ENCODE measurements at places on chromosomes 5 and 9.

GRCh38 chr5:95256991-95257390, 27.9 kb downstream of the MCTP1 start:
- DNase-seq, result no peak

DNA sequence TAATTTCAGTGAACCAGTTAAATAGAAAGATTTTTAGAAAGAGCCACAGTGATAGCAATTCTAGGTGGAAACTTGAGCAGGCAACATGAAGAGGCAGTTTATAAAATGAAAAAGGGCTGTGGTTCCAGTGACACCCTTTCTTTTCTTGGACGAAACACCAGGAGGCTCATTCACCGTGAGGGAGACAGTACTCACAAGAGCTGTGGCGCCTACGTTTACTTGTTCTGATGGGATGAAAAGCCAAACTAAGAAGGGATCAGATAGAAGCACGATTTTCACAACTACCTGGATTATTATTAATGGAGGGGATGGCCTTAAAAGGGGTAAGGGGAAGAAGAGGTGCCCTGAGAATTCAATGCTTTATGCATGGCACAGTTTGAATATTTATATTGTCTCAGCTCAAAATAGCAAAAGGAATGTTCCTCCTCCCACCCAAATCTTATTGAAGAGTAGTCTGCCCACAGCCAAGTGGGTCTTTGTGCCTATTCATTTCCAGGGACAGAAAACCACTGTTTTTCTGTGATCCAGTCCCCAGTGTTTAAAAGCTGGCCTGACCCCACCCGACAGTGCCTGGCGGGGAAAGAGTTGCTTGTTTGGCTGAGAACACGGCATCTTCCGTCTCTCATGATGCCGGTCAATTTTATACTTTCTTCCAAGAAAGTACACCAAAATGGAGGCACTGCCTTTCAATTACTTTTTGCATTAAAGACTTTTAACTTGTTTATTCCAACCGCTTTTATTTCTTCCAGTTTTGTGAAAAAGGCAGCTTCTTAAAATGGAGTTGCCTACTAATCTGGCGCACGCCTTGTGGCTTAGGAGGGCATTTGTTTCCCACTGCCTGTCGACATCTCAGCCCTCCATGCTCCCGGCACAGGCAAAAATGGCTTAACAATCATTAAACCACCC, 51.9 kb downstream of the HABP4 start:
- no peak for DNase-seq

DNA sequence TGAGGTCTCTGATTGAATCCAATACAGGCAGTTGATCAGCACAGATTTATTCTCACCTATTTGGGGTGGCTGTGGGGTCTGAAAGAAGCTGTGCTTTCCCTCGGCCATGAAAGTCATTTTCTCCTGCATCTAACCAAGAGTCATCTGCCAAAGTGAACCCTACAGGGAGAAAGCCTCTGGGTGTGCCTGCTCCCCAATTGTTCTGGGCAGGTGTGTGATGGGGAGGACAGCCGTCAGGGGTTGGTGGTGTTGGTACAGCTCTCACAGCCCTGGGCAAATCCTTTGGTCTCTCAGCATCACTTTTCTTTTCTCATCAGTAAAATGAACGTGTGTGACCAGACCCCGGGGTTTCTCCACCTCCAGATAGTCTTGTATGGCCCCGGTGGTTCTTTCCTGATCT, 2.5 kb downstream of the PHF2 start:
- no peak for DNase-seq

GRCh38 chr5:37283214-37283820, 34.1 kb upstream of the CPLANE1 start:
- DNase-seq, result no peak

DNA sequence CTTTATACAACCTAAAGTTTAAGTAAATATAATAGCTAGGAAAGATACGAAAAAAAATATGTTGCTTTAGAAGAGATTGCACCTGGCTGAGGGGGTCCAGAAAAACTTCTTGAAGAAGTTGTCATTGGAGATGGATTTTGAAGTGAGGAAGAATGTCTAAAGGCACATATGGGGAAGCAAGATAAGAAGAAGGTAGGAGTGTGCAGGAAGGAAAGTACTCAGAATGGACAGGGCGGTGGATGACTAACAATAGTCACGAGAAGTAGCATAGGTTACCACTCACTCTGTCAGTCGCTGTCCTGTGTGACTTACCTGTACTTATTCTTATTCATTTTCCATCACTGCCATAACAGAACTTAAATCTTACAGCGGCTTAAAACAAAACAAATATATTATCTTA, 251.6 kb downstream of the GRIA1 start:
- DNase-seq, result no peak

DNA sequence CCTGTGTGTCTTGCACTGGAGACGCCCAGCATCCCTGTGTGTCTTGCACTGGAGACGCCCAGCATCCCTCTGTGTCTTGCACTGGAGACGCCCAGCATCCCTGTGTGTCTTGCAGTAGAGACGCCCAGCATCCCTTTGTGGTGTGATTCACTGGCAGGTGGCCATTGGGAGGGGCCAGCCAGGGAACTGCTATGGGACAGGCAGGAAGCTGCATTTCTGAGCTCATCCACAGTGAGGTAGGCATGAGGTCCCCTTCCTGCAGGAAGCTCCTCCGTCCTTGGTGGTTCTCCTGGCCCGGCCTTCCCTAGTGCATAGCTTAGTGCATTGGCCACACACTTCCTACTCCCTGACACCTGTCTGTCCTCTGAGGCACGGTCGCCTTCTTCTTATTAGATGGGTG, 43.5 kb downstream of the IRX1 start:
- no peak for DNase-seq

Data from HL-60 (cell line).